Coronary artery (tissue), 2 donors: ENCODE measurements at places on chromosomes 1 and 21.
A peak's percentile ranks its signal among the peaks of the same experiment; 100 is the strongest.

- DNase-seq, result no peak
Measured at GRCh38 chr1:61254634-61255357, 172.4 kb downstream of the NFIA start.

DNA sequence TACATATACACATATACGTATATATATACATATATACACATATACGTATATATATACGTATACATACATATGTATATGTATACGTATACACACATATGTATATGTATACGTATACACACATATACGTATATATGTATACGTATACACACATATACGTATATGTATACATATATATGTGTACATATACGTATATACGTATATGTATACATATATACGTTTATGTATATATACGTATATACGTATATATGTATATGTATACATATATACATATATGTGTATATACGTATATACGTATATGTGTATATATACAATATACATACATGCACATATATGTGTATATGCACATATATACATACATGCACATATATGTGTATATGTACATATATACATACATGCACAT lies 396.2 kb upstream of the DUSP10 start:
- no peak for DNase-seq

DNA sequence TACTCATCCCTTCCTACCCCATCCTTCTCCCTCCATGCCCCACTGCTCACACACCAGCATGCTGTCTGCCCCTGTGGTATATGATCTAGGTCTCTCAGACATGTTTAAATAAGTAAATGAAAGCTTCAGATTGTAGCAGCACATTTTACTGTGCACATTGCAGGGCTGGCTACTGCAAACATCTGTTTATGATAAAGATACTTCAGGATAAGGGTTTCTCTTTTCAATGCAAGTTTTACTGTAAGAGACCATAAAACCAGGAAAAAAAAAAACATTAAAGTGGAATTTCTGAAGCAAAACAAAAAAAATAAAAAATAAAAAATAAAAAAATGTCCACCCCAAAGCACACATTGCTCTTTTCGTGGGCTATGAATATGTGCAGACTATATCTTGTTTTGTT lies 184.4 kb downstream of the USH2A start:
- DNase-seq, result no peak

DNA sequence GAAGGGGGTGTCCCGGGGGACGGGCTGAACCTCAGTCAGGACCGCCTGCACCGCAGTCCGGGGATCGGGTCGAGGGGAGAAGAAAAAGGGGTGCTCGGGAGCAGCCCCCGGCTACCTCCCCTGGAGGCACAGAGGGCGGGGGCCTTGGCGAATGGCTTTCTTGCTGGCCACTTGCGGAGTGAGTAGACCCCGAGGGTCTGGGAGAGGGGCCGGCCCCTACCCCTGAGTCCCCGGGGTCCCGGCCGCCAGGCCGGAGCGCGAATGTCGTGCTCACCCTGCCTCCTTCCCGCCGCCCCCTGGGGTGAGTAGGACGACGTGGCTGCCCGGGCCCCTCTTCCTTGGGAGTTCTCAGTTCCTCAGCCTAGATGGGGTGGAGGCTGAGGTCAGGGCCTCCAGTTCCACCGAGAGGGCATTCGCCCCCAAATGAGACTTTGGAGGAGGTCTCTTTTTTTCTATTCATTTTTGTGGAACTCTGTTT lies 113.0 kb downstream of the OSBPL9 start:
- DNase-seq, result peak; percentile 75

GRCh38 chr1:199264911-199265310 lies 626.1 kb downstream of the PTPRC start:
- no peak for DNase-seq

- no peak for DNase-seq
Measured at GRCh38 chr1:58791106-58791505, 7.3 kb upstream of the JUN start.

GRCh38 chr1:163664671-163665335 lies 343.0 kb downstream of the NUF2 start:
- DNase-seq, result no peak

DNA sequence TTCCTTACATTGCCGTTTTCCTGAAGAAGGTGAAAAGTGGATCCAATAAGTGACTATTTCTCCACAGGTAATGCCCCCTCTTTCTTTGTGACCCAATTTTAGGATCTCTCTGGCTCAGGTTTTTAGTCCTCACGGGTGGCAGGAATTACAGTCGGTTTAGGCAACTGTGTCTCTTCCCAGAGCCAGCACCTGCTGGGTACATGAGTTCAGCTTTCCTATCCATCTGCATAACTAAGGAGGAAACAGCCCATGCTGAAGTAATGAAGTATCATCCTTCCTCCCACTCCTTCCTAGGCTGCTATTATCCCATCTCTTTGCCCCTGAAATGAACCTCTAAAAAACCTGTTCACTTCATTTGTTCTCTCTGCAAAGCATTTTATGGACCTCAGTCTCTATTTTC lies 544.6 kb downstream of the NEGR1 start:
- no peak for DNase-seq

GRCh38 chr1:176391621-176392020 lies 71.4 kb upstream of the PAPPA2 start:
- no peak for DNase-seq

DNA sequence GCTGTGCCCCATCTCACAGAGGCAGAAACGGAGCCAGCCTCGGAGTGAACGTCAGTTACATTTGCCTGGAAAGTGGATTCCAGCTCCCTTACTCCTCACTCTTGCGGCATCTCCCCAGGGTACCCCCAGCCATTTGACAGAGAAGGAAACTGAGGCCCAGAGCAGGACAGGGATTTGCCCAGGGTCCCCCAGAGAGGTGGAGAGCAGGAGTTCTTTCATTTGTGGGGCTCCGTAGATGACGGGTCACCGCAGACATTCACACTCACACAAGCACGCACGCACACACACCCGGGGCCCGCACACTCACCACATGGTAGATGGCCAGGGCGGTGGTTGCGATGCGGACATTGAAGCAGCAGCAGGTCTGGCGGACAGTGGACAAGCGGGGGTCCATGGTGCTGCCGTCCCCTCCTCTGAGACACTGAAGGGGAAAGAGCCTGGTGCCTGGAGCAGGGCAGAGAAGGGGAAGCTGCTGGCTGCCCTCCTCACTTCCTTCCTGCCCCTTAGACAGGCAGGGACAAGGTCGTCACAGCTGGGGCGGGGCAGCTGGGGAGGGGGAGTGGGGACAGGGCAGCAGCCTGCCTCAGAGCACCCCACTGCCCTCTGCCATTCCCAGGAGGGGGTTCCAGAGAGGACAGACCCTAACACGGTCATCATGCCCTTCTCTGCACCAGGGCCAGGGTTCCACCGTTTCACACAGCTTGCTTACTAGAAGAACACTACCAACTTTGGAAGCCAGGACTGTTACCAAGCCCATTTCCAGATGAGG lies at the start of gene LAPTM5:
TSS of gene LAPTM5 (minus strand) at position 423 of the 769 bp plus-strand sequence. CDS start at position 394, 29 bp downstream.
- DNase-seq, result no peak

DNA sequence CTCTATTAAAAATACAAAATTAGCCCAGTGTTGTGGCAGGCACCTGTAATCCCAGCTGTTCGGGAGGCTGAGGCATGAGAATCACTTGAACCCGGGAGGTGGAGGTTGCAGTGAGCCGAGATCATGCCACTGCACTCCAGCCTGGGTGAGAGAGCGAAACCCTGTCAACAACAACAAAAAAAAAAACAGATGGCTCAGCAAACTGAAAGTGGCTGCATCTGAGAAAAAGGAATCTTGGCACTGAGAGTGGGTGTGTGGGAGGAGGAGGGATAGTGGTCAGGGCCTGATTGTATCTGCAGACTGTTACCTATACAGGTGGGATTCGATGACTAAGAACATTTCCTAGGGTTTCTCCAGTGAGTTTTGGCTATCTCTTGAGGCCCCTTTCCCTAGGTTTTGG lies 122.2 kb upstream of the BARHL2 start:
- no peak for DNase-seq

GRCh38 chr1:7847599-7847998 lies 5.3 kb downstream of the UTS2 start:
- DNase-seq, result no peak

DNA sequence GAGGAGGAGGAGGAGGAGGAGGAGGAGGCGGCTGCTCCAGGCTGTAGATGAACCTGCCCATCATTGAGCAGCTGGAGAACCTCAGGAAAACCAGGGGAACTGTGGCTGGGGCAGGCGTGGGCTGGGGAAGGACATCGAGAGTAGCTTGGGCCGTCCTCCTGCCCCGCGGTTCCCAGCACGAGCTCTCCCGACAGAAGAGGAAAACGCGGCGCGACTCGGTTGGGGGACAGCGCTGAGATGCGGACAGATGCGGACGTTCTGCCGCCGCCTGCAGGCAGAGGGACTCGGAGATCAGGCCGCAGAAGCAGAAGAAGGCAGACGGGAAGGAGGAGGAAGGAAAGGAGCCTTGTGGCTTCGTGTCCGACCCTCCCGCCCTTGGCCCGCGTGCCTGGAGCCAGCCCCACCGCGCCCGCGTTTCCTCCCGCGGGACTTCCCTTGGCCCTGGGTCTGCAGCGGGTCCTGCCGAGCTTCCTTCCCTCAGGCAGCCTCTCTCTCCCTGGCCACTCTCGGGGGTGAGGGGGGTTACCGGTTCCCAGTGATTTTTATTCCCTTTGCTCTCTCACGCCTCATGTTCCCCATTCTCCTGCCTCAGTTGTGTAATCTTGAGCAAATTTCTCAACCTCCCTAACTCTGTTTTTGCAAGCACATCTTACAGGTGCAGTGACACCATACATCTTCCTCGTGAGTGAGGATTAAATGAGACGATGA lies 1.7 kb upstream of the TNFRSF9 start:
- DNase-seq, result peak; percentile 78

DNA sequence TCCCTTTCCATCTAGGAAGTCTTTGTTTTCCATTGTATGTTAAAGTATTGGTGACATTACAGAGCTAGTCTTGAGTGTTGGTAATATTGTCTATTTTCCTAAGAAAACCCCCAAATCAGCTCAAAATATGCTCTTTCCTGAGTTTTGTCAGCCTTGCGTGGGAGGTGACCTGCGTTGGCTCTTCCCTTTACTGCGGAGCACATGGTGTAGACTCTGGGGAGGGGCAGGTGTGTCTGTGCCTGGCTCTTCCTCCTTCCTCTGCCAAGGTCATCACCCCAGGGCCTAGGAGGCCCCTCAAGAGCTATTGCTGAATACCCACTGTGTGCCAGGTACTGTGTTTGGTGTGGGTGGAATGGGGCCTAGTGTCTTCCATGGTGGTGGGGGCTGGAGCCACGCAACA lies 33.4 kb downstream of the CACNA1E start:
- no peak for DNase-seq

GRCh38 chr1:87518794-87519193 lies 190.1 kb downstream of the LMO4 start:
- no peak for DNase-seq

DNA sequence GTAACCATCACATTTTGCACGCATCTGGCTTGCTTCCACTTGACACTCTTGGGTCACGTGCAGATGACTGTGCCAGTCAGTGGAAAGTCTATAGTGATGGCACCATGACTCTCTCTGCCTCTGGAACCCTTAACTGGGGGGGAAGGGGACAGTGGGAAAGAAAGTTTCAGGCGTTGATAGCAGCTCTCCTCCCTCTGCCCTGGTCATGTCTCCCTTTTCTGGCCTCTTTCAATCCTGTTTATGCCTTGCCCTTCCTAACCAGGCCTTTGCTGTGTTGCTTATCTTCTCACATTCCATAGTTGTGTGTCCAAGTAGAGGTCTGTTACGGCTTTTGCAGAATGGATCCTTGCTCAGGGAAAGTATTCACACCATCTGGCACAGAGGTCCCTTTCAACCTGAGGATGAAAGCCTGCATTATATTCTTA lies 93.5 kb downstream of the NRDC start:
- no peak for DNase-seq

- DNase-seq, result no peak
Measured at GRCh38 chr1:86419277-86419903, 4.6 kb upstream of the CLCA2 start.

GRCh38 chr21:41119901-41120300 lies 48.1 kb upstream of the BACE2 start:
- no peak for DNase-seq

DNA sequence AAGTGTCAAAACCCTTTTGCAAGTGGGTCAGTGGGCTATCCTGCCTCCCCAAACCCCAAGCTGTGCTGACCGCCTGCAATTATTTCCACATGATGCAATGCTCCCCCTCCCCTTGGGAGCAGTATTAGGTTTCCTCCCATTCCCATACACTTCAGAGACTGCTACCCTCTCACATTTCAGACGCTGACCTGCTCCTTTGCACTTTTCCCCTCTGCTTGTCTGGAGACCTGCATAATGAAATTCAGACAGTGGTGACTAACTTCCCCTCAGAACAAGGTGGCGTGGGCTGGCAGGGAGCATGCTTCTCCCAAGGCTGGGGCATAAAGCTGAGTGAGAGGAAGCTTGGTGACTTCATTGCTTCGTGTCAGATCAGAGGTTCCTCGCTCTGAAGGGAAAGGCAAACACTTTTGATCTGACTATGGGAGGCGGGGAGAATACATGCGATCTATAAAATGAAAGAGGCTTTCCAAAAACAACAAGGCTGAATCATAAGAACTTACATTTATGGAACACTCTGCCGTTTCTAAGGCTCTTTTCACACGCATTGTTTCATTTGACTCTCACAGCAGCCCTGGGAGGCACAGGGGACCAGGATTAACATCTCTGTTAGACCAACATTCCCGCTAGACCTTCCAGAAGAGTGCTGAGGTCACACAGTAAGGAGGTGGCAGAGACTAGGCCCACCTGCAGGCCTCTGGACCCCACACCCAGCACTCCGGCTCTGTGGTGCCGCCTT lies 27.5 kb upstream of the ROR1 start:
- DNase-seq, result no peak

DNA sequence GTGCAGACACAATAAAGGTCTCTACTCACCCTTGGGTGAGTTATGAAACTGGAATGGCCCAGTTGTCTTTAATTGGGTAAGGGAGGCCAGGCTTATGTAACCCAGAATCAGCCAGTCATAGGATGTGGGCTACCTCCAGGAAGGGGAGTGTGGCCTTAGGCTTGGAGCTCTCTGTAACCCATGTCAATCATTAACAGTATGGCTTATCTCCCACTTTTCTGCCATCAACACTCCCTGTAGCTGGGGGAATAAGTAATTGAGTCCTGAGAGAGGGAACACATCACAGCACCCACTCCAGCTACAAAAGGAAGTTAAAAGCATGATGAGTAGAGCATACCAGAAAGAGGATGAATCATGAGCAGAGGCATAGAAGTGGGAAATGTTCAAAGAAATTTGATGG lies 327.0 kb upstream of the DUSP10 start:
- DNase-seq, result no peak

GRCh38 chr1:103107741-103108375 lies 464 bp downstream of the COL11A1 start:
- DNase-seq, result no peak

DNA sequence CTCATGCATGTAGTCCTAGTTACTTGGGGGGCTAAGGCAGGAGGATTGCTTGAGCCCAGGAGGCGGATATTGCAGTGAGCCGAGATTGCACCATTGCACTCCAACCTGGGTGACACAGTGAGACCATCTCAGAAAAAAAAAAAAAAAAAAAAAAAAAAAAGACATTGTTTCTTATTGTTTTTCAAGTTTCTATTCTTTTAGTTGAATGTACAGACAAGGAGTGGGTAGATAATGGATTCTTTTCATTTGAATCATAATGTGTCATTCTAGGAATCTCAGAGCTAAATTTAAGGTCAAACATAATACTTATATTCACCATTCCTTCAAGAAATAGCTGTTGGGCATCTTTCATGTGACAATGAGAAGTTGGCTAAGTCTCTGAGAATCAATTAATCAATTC lies 157.0 kb upstream of the C21orf91 start:
- no peak for DNase-seq

- no peak for DNase-seq
Measured at GRCh38 chr1:178969226-178969987, 56.3 kb upstream of the FAM20B start.
